NCI-H2029 treated with DMSO at 0.1 percent for 48 hours (cell line): ENCODE measurements at places on chromosomes 2 and 18.

DNA sequence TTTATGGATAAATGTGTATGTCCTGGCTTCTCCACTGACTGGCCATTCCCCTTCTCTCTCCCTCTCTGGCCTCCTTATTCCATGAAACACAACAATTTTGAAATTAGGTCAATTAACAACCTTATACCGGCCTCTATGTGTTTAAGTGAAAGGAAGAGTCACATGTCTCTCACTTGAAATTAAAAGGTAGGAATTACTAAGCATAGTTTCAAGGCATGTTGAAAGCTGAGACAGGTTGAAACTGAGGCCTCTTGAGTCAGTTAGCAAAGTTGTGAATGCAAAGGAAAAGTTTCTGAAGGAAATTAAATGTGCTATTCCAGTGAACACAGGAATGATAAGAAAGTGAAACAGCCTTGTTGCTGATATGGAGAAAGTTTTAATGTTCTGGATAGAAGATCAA lies 69.7 kb downstream of the ADAM23 start:
- no peak for DNase-seq

DNA sequence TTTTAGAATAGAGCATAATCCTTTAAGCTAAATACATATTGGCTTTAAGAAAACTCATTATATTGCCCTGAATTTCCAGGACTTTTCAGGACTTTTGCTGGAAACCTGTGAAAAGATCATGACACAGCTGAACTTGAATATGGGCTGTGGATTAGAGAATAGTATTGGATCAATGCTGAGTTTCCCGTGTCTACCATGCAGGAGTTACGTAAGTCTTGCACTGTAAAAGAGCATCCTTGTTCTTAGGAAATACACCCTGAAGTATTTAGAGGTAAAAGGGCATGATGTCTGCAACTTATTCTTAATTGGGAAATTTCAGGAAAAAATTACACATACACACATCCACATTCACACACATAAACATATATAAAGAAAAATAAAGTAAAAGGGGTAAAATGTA lies 82.1 kb downstream of the ZFP36L2 start:
- no peak for DNase-seq

- no peak for DNase-seq
Observed at GRCh38 chr2:178266445-178266844, 72.1 kb downstream of the OSBPL6 start.

- no peak for DNase-seq
Observed at GRCh38 chr2:2095360-2096093, 235.5 kb downstream of the MYT1L start.

- DNase-seq: no peak
Observed at GRCh38 chr2:192498747-192499146, 304.0 kb upstream of the TMEFF2 start.

GRCh38 chr2:100765481-100765880 lies 54.5 kb upstream of the NPAS2 start:
- DNase-seq: no peak

DNA sequence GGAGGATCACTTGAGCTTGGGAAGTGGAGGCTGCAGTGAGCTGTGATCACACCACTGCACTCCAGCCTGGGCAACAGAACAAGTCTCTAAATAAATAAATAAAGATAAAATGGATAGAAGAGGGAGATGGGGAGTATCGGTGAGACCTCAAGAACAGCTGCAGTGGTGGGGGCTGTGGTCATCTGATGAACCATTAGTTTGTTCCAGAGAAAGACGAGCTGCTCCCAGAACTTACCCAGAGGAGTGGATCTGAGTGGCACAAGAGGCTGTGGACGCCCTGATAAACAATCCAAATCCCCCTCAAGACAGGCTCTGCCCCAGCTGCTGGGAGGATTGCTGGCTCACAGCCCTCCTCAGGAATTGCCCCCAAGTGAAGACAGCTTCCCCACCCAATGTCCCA lies 26.7 kb downstream of the TMEM127 start:
- no peak for DNase-seq
